Tibial nerve (tissue), 4 donors: ENCODE measurements at places on chromosomes 12 and 14.

- DNase-seq, result peak; percentile 95
- H3K4me3 ChIP-seq, result peak overlapping the region; percentile 85
- peaks cover 37% of the 10 kb centered on the region for H3K4me1 ChIP-seq
- H3K36me3 ChIP-seq, result no peaks in the 10 kb centered on the region
- no peaks in the 10 kb centered on the region for H3K27me3 ChIP-seq
Measured at GRCh38 chr14:93112891-93113677, 2.6 kb downstream of the ITPK1 start.

DNA sequence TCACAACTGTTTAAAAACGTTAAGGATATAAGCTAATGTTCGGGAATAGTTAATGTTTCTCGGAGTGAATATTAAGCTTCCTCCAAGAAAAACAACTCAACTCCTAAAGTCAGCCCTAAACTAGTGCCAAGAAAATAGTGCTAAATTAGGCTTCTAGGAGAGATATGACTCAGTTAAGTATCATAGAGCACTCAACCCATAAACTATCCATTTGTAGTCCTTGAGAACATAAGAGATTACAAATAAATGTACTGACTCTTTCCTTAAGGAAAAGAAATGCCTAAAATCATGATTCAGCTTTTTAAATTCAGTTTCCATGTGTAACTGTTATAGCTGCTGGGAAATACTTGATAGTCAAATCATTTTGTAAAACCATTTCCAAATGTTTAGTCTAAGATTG is 117.1 kb downstream of the HMGA2 start:
- H3K4me3 ChIP-seq, result no peak overlapping the region
- H3K27me3 ChIP-seq, result no peaks in the 10 kb centered on the region
- no peak for DNase-seq
- H3K27ac ChIP-seq, result no peak overlapping the region

- H3K4me1 ChIP-seq, result peaks cover 15% of the 10 kb centered on the region
- DNase-seq, result peak; percentile 63
- no peaks in the 10 kb centered on the region for H3K27me3 ChIP-seq
- no peak overlapping the region for H3K4me3 ChIP-seq
- peak overlapping the region; percentile 5 for H3K27ac ChIP-seq
- H3K36me3 ChIP-seq, result no peaks in the 10 kb centered on the region
Measured at GRCh38 chr14:93892923-93893558, 34.1 kb upstream of the FAM181A start.

- H3K4me3 ChIP-seq, result peak overlapping the region; percentile 84
- no peak for DNase-seq
- no peaks in the 10 kb centered on the region for H3K27me3 ChIP-seq
- peak overlapping the region; percentile 81 for H3K27ac ChIP-seq
- no peaks in the 10 kb centered on the region for H3K36me3 ChIP-seq
- H3K4me1 ChIP-seq, result no peaks in the 10 kb centered on the region
Measured at GRCh38 chr14:58638231-58639197, 752 bp downstream of the DACT1 start.

DNA sequence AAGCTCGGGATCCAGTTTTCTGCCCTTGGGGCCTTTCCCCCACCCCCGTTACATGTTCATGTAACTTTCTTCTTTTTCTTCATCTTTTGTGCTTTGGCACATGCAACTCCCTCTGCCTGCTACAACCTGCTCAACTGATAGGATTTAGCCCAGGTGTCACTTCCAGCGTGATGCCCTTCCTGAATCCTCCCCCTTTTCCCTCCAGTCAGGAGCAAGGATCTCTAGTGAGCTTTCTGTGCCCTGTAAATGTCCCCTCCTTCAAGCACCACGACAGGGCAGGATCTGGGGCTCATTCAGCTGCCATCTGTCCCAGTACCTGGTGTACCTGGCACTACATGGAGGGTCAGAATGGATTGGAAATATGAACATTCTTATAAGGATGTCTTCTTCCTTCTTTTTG is 15.3 kb downstream of the PELI2 start:
- H3K27ac ChIP-seq, result no peak overlapping the region
- H3K4me1 ChIP-seq, result peaks cover 17% of the 10 kb centered on the region
- H3K27me3 ChIP-seq, result no peaks in the 10 kb centered on the region
- no peak overlapping the region for H3K4me3 ChIP-seq
- H3K36me3 ChIP-seq, result no peaks in the 10 kb centered on the region

DNA sequence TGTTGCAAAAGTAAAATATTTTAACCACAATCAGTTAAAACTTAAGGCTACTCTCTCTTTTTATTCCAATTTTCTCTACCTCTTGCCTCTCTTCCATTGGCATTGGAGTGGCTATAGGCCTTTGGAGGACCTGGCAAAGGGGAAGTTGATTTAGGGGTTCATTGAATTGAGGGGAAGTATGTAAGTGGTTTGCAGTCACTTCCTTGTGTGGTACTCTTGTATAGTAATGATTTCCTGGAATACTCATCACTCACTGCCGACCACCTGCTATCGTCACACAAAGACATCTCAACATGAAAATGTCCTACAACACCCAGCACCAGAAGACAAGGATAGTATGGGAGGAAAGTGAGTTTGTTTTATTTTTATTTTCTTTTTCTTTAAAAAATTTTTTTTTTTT is 45.7 kb upstream of the CPM start:
- no peak for DNase-seq
- no peak overlapping the region for H3K4me3 ChIP-seq
- no peaks in the 10 kb centered on the region for H3K27me3 ChIP-seq
- peak overlapping the region; percentile 48 for H3K27ac ChIP-seq
- H3K36me3 ChIP-seq, result no peaks in the 10 kb centered on the region
